ENCODE measurements at places on chromosomes 13 and 19.
A peak's percentile ranks its signal among the peaks of the same experiment; 100 is the strongest.

DNA sequence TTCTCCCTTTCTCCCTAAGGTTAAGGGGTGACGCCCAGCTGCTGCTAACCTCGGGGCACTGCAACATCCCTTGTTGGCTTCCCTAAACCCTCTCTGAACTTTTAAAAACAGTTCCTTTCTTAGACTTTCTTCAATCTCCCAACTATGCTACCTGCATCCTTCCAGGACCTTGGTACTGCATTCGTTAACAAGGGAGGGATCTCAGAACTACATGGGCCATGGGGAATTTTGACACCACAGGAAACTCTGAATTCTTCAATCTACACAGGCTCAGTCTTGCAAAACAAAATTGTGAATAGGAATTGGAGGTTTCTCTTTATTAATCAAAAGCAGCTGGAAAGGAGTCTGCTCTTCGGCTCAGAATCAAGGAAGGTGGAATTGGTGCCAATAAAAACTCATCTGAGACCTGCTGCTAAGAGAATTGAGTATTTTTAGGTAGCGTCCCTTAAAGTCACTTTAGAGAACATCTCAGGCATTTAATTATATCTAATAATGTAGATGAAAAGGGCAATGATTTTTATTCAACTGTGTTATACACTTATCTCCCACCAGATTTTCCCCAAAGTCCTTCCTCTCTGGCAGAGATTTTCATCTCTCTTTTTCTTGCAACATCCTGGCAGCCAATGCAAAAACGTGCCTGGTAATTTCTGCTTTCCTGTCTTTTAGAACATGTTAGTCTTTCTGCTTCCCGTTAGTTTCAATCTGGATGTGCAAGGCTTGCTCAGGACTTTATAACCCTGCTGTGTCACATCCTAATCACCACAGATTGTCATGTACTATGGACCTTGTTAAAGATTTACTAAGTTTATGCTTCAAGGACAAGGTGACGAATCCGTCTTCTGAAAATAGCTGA is 69.1 kb upstream of the SLC15A1 start:
- no peak for DNase-seq

GRCh38 chr19:19461306-19461670 is 54.1 kb downstream of the TSSK6 start:
- no peak for DNase-seq

DNA sequence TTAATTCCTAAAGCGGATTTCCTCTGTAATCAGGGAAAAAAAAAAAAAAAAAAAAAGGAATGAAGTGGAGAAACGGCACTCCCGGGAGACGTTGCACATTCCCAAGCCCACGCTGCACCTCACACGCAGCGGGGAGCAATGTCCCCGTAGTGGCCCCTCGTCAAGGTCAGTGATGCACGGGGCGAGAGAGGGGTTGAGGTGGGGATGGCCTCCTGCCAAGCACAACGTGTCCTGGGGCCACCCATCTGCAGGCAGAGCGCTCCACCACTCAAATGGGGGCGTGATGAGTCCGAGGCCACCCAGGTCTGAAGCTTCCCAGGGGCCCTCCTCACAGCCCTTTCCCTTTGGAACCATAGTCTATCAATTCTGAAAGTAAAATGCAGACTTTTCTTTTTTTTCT is 15.1 kb downstream of the PLK5 start:
- no peak for DNase-seq

DNA sequence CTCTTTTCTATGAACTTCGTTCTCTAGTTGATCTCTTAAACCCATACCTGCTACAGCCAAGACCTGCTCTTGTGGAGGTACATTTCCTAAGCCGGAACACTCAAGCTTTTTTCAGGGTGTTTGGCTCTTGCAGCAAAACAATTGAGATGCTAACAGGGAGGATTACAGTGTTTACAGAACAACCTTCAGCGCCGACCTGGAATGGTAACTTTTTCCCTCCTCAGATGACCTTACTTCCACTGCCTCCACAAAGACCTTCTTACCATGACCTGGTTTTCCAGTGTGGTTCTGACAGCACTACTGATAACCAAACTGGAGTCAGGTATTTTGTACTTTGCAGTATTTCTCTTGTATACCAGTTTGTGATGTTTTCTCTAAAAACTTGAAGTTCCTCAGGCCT is 506 bp downstream of the KCNRG start:
- no peak for DNase-seq

- DNase-seq: no peak
These were observed 800.7 kb upstream of the SLITRK5 start for GRCh38 chr13:86870444-86870843.

GRCh38 chr19:51441410-51442390 is 16.6 kb downstream of the SIGLEC8 start:
- no peak for DNase-seq

DNA sequence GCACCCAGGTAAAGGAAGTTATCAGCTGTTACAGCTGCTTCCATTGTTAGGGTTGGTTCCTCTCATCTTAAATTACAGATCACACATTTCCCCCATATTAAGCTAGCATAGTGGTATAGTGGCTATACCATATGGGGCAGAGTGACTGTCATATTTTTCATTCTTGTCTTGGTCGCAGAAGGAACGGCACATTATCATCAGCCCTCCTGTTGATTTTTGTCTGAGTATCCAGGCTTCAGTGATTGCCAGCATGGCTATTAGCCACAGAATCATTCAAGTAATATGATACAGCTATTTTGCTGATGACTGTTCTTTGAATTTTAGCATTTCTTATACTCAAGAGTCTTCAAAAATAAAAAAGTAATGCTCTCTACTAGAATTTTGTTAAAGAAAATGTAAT is 240.9 kb downstream of the LIG4 start:
- no peak for DNase-seq

GRCh38 chr13:114152831-114153371 is 20.5 kb upstream of the RASA3 start:
- peak; percentile 62 for DNase-seq

- no peak for DNase-seq
These were observed 6.2 kb upstream of the WBP4 start for GRCh38 chr13:41054919-41055619.

- no peak for DNase-seq
These were observed 11.3 kb downstream of the LILRB4 start for GRCh38 chr19:54674021-54674617.

DNA sequence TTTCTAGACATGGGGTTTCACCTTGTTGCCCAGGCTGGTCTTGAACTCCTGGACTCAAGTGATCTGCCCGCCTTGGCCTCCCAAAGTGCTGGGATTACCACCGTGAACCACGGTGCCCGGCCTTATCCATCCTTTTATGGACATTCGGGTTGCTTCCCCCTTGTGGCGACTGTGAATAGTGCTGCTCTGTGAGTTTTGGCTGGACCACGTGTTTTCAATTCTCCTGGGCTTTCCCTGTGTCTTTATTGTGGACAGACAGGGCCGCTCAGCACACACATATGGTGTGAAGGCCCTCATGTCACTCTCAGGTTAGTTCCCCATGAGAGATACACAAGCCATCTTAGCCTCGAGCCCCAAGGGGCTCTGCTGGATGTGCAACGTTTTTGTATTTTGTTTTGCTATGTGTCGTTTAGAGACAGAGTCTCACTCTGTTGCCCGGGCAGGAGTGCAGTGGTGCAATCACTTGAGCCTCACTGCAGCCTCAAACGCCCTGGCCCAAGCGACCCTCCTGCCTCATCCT is 40.5 kb downstream of the MAU2 start:
- peak; percentile 86 for DNase-seq

DNA sequence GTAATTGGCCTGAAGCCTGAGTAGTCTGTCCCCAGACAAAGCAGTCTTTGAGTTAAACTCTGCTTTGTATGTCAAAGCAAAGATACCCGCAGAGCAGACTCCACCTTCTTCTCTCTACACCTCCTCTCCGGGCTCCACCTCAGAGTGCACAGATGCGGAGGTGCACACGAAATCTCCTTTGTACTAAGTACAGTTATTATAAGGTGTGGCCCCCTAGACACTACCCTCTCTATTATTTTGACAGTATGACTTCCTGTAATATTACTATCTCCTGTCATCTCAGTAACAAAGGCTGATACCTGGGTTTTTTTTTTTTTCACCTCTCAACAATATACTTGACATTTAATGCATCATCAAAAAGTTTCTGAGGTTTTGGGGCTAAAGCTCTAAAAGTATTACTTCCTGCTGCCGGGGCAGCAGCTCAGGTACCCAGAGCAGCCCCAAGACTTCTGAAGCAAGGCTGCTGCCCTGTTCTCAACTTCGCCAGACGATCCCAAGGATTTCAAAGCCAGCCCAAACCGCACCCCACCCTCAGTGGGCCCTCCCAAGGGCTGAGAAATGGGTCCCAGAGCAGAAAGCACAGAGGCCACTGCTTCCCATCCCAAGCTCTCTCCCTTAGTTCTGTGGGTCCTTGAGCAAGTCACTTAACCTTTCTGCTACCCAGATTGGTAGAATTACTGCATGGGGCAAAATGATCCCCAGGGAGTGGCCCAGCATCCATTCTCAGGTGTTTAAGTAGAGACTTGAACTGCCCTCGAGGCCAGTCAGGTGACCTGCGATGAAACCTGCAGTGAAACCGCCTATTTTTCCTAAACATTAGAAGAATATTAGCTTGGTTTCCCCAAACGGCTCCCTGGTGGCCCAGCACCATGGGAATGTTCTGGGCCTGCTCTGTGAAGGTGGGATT is 180.6 kb downstream of the FOXO1 start:
- no peak for DNase-seq

DNA sequence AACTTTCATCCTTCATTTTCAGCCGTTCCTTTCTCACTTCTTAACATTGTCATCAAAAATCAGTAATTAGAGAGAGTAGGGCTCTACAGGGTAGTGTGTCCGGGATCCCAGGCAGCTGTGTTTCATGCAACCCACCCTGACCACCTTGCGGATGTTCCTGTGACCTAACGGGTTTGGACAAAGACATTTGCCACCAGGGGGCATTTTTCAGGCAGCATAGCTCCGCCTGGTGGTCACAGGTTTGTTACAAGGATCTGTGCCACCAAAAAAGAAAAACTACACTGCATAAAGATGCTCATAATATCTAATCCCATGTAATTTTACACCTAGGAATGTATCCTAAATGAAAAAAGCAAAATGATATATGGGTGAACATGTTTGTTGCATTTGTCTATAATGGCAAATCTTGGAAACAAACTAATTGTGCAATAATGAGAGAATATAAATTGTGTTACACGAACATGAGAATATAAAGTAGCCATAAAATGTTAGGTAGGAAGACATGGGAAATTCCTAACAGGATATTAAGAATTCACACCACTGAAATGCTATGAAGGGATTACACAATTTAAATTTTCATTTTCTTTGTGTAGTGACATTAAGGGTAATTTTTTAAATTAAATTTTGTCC is 123.0 kb downstream of the SLC7A1 start:
- peak; percentile 71 for DNase-seq

DNA sequence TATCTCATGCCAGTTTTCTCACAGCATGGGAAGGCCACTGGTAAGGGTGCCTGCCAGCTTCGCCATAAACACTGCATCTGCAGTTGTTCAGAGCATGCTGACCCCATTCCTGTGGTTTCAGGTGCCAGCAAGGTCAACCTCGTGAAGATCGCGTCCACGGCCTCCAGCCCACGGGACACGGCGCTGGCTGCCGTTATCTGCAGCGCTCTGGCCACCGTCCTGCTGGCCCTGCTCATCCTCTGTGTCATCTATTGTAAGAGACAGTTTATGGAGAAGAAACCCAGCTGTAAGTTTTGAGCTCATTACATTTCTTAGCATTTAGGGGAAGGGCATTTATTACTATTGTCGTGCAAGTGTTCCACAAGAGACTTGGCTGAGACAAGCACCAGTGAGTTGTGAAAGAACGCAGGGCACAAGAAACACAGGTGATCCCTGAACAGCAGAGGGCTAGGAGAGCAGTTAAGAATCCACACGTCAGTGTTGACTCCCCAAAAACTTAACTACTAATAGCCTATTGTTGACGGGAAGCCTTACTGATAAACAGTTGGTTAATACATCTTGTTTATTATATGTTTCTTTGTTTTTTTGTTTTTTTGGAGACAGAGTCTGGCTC is 88.8 kb downstream of the TNFRSF19 start:
- no peak for DNase-seq

DNA sequence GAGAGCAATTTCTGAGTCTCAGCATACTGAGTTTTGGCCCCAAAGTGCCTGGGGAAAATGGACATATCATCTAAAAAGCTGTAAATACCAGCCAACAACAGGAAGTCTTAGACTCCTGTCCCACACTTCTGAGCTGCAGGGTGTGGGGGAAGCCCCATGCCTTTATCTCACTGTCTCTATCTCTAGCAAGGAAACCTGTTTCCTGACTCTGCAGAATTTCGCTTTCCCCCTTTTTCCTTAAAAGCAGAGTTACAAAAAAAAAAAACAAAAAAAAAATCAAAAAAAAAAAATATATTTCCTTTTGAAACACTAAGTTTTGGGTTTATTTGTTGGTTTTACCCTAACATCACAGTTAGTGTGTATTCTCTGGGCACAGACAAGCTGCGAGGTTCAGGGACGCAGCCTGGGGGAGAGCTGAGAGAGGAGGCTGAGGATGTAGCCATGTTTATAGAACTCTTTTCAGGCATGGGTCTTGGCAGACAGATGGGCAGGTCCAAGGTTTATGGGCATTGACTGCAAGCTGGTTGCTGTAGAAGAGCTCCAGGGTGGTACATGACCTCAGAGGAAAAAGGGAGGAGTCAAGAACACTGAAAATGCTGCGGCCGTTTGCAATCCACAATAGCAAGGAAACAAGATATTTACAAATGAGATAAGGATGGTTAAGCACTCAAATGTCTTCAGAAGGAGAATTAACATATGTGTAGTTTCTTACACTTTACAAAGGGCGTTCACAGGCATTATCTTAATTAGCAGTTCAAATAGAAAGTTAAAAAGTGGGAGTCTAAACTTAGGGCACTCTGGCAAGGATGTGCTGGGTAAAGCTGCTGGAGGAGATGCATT is 4.9 kb downstream of the MBNL2 start:
- DNase-seq: no peak

DNA sequence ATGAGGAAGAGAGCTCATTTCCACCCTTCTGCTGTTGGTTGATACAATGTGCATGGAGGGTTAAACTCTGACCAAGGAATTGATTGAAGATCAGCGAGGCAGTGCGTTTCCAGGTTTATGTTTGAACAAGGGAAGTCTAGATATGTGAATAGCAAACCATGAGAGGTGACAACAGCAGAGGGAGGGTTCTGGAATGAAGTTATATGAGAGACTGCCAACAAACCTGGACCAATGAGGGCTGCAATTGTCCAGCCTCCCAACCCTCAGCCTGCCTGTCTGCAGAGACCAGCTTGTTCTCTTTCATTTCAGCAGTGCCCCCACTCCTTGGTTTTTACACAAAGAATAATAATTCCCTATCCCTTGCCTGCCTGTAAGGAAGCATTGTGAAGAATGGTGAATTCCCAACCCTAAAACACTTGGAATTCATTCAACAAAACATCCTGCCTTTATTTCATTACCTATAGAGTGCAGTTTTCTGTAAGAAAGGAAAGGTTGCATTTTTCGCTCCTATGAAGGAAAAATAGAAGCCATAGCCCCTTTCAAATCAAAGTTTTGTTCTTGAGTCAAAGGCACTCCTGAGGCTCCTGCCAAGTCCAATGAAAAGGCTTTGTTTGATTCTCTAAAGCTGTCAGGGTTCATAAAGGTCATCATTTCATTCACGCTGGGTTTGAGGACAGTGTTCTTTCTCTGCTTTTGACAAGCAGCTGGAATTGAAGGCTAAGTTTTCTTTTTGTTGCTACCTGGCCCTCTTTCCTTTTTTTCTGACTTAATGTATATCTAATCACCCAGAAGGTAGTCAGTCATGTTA is 53.6 kb upstream of the ABCC4 start:
- no peak for DNase-seq

All from ecto neural progenitor cell (in vitro differentiated cells).